Right atrium auricular region (tissue), 2 donors: ENCODE measurements at places on chromosomes 16 and 17.

GRCh38 chr16:89691986-89692569 lies 5.6 kb downstream of the CDK10 start:
- DNase-seq, result no peak

- DNase-seq, result no peak
These were observed 12.9 kb downstream of the TRPV2 start for GRCh38 chr17:16428098-16428882.

DNA sequence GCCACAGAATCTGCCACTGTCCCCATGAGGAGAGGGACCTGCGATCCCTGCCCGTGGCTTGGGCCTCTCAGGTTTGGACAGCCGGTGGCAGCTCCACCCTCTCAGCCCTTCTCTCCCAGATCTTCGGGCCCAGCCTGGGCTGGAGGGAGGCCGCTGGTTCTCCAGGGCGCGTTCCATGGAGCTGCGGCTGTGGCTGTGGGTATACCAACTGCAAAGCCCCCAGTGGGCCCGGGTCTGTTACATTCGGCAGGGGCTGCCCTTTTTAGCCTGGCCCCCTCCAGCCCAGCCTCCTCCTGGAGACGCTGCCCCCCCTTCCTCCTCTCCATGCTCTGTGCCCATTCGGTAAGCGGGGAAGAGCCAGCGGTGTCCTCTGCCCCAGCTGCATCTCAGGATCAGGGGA lies 64.7 kb upstream of the ZNF469 start:
- no peak for DNase-seq

- DNase-seq, result no peak
These were observed 433.6 kb downstream of the PMP22 start for GRCh38 chr17:14831491-14831890.

DNA sequence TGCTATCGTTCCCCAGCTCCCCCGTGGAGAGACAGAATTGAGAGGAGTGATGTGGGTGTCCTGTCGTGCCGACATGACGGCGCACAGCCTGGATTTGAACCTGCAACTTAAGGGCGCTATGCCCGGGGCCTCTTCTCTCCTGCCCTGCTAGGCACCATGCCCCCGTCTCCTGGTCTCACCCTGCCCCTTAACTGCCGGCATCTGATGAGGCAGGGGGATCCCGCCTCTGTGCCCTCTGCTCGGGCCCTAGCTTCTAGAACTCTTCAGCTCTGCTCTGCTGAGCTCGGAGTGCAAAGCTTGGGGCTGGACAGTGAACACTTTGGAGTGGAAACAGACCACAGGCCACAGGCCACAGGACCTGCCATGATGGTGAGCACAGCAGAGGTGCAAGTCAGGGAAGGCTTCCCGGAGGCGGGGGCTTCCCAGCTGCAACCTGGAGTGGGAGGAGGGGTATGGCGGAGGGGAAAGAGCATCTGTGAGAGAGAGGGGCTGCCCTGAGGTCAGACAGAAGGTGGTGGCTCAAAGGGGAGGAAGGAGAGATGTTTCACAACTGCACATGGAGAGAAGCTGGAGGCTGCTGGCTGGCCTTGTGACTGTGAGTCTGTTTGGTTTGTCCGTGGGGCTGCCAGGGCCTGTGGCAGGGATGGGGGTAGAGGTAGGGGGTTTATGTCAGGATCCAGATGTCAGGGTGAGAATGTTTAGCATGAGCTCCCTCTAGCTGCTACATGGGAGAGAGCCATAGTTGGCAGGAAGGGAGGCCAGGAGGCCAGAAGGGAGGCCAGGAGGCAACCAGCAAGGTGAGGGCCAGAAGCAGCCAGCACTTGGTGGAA lies 107.8 kb downstream of the CRLF3 start:
- DNase-seq, result no peak

DNA sequence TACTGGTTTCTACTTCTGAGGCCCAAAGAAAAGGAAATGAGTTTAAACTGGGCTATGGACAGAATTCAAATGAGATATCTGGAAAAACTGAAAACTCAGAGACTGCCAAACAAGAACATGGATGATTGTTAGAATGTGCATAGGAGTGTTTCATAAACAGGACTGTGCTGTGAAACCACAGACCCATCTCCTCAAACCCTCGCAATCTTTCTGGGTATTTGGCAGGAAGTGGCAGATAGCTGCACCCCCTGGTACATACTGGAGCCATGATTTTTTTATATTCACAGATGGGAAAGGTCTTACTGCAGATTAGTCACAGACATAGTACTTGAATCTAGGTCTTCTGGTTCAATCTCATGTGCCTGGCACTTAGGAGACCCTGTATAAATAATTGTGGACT lies 145.0 kb downstream of the CCDC182 start:
- DNase-seq, result no peak

DNA sequence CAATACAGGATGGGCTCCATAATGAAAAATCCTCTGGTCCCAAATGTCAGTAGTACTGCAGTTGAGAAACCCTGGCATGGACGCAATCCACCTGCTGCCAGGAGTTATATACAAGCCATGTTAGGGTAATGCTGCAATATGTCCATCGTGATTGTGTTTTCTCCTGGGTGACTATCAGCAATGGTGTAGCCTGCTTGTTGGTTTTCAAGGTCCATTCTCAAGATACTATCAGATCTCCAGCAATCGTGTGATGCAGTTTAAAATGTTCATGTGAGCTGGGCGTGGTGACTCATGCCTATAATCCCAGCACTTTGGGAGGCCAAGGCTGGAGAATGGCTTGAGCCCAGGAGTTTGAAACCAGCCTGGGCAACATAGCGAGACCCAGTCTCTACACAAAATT lies 24.0 kb downstream of the ABCC1 start:
- no peak for DNase-seq

DNA sequence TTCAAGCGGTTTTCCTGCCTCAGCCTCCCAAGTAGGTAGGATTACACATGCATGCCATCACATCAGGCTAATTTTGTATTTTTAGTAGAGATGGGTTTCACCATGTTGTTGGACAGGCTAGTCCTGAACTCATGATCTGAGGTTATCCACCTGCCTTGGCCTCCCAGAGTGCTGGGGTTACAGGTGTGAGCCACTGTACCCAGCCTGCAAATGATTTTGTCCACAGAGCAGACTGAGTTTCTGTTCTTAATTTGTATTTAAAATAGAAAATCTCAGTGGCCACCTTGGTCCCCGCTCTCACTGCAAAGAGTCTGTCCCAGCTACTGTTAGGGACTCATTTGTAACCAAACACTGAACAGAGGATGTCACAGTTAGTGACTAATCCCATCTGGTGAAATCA lies 415.7 kb upstream of the RBFOX1 start:
- no peak for DNase-seq

DNA sequence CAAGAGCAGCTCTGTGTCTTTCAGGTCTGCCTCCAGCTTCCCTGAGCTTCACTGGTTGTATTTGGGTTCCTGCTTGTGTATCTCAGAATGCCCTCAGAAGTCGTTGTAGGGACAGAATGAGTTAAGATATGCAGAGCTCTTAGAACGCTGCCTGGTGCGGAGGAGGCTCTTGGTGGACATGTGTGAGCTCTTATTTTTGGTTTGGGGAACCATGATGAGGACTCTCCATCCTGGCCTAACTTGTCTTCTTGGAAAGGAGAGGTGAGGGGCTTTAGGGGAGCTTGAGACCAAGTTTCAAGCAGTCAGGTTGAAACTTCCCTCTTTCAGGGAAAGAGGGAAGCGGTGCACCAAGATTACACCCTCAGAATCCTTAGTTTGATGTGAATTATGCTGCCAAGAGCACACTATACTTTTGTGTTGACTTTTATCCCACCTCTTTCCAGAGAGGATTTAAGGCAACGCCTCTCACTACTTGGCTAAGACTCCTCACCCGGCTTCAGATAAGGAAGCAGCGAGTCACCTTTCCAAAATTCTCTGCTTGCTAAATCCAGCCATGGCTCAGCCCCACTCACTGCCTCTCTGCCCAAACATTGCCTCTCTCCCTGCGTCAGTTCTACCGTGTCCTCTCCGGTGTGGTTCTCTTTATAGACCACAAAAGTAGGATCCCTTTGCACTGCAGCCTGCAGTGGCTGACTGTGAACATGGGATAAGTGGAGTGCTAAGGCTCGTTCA lies 12.7 kb downstream of the CDK5RAP3 start:
- no peak for DNase-seq

- no peak for DNase-seq
These were observed 119.5 kb upstream of the CORO6 start for GRCh38 chr17:29742210-29742513.

DNA sequence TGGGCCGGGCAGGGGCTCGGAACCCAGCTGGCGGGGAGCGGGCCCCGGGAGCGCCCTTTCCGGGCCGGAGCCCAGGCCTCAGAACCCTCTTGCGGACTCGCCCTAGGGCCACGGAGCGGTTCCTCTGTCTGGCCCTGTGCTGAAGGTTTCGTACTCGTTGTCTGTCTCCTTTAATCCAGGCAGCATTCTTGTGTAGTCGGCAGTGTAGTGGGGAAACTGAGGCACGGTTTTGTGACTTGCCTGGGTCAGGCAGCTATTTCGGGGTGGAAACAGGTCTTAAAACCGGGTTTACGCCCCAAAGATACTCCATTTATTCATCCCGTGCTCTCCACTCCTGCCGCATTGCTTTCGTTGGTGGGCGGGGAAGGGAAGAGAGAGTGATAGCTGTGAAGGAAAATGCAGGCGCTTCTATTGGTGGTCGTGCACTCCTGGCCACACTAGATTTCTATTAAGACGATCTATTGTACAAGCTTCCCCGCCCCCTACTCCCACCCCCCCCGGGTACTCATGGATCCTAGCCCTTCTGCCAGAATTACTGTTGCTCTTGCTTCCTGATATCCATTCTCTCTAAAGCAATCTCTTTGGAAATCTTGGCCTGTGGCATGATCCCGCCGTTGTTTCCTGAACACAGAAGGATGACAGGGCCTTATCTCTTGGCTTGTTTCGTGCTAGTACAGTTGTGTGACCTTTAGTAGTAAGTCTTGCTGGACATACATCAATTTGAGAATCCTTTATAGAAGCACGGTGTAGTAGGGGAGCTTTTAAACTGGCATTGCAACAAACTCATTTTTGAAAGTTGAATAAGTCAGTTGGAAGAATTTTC lies 751 bp downstream of the DCAF7 start:
- DNase-seq, result no peak

DNA sequence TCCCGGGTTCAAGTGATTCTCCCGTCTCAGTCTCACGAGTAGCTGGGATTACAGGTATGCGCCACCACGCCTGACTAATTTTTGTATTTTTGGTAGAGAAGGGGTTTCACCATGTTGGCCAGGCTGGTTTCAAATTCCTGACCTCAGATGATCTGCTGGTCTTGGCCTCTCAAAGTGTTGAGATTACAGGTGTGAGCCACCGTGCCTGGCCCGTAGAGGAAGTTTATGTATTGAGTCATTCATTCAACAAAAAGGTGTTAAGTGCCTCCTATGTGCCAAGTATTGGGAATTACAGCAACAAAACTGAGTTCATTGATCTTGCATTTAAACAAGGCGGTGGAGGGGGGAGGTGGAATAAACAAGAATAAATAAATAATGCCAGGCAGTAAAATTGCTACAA lies 10.2 kb upstream of the CNOT1 start:
- DNase-seq, result no peak

DNA sequence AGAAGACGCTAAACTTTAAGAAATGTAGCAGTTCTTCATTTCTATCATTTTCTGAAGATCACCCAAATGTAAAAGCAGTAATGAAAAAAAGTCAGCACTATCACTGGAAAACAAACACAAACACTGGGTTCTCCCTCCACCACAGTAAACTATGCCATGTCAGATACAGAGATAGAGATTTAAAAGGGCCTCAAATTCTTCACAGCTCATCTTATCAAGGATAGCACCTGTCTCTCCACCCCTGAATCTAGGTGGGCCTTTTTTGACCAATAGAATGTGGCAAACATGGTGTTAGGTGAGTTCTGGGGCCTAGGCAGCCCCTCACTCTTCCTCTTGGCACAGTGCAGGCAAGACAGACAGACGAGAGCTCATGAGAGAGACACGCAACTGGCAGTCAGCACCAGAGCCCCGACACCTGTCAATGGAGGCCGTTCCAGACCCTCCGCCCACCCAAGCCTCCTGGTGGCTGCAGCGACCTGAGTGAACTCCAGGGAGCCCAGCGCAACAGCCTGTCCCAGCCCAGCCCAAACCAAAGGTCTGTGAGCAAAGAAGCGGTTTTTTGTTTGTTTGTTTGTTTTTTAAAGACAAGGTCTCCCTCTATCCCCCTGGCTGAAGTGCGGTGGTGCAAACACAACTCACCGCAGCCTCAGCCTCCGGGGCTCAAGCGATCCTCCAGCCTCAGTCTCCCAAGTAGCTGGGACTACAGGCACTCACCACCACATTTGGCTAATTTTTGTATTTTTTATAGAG lies 79.8 kb downstream of the TBC1D16 start:
- DNase-seq, result no peak

DNA sequence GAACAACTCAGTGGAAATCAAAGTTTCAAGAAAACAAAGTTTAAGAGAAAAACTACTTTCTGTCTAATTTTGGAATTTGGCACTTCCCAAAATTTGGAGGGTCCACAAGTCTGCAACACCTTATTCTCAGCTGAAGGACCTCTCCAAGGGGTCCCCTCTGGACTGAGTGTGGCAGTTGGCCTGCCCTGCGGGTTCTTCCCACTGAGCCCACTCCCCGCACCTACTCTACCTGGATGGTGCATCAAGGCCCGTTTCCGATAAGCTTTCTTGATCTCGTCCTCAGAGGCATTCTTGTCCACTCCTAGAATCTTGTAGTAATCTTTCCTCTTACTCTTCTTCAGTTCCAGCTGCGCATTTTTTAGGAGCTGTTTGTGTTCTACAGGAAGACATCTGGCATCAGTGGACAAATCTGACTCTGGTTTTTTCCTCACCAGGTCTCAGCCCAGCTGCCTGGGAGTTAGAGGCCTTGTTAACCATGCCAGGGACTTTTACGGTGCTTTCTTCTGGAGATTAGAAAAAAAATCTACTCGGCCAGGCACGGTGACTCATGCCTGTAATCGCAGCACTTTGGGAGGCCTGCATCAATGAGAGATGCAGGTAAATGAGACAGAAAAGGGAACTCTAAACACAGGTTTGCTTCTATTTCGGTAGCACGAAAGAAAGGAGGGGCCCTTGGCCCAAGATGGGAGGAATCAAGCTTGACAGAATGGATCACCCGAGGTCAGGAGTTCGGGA lies 15.6 kb downstream of the CNP start:
- DNase-seq, result no peak

DNA sequence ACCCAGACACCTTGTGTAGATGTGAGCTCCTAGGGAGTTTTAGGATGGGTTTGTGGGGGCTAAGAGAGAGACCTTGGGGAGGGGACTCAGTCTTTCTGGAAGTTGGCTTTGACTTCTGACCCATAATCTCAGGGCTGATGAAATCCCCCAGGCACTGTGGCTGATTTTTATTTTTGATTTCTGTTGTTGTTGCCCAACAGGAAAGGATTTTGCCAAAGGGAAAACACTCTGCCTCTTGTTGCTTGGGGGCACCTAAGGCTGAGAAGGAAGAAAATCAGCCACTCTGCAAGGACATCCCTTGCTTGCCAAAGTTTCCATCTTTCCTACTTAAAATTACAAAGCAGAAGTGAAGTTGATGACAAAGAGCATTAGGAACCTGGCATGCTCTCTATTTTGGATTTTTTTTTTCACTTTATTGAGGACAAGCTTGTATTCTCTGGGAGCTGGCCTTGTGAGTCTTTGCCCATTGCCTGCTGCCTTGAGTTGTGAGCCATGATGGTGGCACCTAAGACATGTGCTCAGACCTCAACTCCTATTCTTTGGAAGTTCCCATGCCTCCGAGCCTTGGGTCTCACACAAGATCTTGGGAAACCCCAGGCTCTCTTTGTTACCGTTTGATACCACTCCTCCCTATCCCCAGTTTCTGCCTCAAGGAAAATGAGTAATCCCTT lies 3.2 kb upstream of the C1QTNF1 start:
- no peak for DNase-seq

GRCh38 chr17:58326609-58327362 lies 1.8 kb downstream of the TSPOAP1 start:
- no peak for DNase-seq
